ENCODE measurements at places on chromosomes 12 and 14.

- no peak for DNase-seq
Observed at GRCh38 chr12:82961835-82962234, 275.1 kb downstream of the TMTC2 start.

GRCh38 chr12:93824514-93825500 is 147.6 kb downstream of the CRADD start:
- DNase-seq: peak; percentile 27

DNA sequence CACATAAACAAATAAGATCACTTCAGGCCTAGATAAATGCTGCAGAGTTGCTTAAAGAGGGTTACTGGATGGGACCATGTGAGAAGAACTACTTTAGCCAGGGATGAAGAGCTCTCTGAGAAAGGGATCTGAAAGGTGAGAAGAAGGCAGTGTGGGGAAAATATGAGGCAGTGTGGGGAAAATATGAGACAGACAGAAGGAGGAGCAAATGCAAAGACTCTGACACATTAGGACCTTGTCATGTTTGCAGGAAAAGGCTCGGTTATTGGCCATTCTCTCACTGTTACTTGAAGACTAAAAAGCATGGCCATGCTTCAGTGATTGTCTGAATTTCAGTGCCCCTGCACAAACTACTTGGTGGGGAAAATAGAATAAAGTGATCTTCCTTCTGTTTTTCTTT is 22.7 kb upstream of the TRIM9 start:
- no peak for DNase-seq

GRCh38 chr12:91579516-91580263 is 397.1 kb upstream of the DCN start:
- DNase-seq: no peak

- peak; percentile 8 for DNase-seq
Observed at GRCh38 chr12:10310926-10311720, 3.5 kb downstream of the KLRD1 start.

- no peak for DNase-seq
Observed at GRCh38 chr14:94581127-94581999, at the start of gene SERPINA5. SERPINA5 (plus strand) TSS chr14:94581426; CDS start chr14:94587363, 5,937 bp downstream.

DNA sequence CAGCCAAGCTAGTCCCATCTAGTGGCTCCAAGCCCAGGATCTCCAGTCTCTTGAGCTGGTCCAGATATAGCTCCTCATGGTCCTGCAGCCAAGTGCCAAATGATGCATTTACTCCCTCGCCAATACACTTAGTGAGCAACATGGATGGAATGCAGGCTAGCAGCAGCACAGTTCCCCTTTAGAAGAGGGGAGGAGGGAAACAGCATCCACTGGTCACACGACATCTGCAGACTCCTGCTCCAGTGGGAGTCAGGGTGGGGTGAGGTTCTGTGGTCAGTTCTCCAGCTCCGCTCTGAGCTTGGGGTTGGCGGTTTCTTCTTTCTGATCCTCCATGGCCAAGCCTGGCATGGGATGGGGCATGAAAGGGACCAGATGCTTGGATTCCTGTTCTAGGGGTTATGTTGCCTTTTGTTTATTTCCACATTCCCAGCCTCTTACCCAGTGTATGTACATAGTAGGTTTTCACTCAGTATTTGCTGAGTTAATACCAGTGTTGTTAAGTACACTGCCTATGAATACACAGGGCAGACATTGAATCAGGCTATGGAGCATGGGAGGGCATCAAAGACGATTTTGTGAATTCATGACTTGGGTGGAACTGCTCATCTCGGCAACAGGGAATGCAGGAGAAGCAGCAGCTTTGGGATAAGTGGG is 57.3 kb downstream of the GALNT16 start:
- peak; percentile 91 for DNase-seq

DNA sequence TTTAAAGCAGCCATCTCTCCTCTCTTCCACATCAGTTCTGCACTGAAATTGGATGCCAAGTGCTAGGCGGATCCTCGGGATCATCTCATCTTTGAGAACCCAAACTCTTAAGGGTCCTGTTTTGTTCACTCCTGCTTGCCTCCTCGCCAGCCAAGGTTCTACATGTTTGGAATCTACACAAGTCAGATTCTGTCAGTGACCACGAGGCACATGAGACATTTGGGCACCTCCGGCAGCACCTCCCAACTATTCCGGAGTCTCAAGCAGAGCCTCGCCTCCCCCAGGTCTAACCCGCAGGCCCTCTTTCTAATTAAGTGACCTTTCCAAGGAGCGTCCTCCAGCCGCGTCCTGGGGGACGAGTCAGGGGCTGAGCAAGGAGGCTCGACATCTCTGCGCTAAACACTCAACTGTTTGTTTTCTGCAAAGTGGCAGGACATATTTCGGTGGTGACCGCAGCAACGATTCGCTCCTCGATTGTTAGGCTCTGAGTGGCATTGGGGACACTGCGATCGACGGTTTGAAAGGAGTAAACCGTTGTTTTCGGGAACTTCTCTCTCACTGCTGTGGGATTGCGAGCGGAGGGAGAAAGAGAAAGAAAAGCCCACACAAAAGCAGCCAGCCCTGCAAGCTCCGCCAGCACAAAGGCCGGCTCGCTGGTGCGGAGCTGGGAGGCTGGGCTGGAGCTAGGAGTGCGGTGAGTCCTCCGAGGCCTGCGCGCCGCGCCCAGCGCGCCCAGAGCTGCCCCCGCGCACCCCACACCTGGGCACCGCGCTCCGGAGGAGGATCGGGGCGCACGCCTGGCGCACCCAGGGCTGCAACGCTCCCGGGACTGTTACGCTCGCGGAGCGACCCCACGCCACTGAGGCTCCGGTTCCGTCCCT is 640 bp downstream of the ARMH4 start:
- DNase-seq: no peak

DNA sequence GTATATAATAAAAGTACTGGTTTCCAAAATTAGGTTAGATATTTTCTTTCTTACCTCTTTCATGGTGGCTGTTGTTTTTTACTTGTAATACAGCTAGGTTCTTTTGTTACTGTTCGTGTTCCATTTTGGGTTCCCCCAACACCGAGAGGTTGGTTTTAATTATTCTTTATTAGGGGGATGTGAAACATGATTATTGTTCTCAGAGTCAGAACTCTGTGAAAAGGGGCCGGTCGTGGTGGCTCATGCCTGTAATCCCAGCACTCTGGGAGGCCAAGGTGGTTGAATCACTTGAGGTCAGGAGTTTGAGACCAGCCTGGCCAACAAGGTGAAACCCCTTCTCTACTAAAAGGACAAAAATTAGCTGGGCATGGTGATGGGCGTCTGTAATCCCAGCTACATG is 108.1 kb downstream of the BICD1 start:
- no peak for DNase-seq

DNA sequence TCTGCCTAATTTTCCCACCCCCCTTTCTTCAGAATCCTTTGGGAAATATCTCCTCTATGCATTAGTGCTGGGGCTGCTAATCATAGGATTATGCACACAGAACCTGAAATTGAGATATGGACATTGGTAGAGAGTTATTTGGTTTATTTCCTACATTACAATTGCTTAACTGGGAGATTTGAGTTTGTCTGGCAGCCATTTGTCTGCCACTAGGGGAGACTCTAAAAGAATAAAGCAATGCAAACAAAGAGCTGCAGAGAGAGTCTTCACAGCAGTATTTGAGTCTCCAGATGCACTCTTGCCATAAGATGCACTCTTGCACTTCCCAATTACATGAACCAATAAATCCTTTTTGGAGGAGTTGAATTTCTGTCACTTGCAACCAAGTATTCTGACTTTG is 12.0 kb upstream of the PCNX4 start:
- no peak for DNase-seq

Data from NCI-H446 (cell line).